Heart right ventricle (tissue), 16 donors: ENCODE measurements at places on chromosomes 16 and 17. TPM values are rescaled to one million over a fixed set of nuclear protein-coding genes. Genes with fewer than 3 reads are reported as not detected.

GRCh38 chr17:49901460-49902331 lies 53.8 kb upstream of the TAC4 start:
- DNase-seq = no peak

DNA sequence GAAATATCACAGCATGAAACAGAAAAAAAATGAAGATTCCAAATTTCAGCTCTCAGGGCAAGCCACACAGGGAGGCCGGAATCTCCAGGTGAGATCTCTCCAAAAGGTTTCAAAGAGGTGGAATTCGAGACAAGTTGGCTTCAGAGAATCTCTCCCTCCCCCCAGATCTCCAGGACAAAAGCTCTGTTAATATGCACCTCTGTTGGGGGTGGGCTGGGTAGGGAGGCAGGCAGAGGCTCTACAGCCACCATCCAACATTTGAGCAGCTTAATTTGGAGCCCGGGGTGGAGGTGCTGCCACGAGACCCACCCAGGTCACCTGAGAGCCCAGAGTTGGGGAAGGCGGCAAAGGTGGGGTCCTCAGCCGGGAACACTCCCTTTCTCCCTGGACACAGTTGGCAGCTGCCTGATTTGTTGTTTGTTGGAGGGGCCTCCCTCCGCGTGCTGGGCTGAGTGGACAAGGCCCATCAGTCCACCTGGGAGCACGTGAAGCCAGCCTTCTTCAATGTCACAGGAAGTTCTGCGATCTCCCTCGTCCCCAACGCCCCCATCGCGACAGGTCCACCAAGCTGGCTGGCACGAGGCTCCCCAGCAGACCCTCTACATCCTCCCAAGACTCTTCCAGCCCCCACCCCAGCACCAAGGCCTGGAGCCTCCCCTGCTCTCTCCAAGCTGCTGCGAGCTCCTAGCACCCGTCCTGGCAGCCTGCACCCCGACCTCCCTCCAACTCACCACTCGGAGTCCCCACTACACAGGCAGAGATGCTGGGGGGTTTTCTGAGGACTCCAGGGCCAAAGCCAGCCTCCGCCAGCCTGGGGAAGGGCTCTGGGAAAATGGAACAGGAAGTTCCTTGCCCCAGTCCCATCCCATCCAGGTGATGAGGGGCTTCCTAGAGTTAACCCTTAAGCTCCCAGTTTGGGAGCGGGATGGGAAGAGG lies at the start of gene ZSCAN10:
TSS of gene ZSCAN10 (minus strand) at position 836 of the 936 bp plus-strand sequence. CDS start 6,357 bp downstream, outside the sequence.
- DNase-seq = no peak

DNA sequence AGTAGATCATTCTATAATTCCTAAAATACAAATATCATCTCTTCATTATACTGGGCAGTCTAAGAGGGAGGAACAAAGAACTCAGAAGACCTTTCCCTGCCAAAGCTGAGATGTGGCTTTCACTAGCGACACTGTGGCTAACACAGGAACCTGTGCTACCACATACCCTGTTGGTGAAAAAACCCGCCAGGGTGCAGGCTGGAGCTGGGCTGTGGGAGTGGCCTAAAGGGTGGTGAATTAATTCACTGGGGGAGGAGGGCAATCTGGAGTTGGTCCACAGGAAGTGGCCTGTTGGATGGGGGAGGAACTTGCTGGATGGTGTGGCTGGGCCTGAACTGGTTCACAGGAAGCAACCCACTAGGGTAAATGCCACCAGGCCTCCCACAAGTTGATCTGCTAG lies 7.4 kb downstream of the ZNF594 start:
- DNase-seq = no peak

APOBR gene
- total RNA-seq = 0.87 TPM

- DNase-seq = no peak
Measured at GRCh38 chr17:77649717-77650211, 308.7 kb upstream of the TNRC6C start.

DNA sequence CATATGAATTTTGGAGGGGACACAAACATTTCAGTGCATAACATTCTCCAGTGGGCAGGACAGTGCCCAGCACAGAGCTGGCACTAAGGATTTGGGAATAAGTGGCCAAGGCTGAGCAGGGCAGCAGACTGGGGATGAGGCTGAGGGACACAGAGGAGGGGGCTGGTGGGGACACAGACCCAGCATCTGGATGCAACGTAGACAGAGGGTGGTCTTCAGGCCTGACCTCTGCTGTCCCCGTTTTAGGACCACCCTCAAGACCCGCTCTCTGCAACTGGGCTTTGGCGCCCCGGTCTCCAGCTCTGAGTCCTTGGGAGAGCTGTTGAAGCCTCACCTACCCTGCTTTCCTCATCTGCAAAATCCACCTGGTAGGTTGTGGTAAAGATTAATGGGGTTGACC lies 3.3 kb upstream of the PRSS33 start:
- DNase-seq = no peak

- DNase-seq = peak; percentile 21
Measured at GRCh38 chr17:51258756-51259563, 889 bp downstream of the MBTD1 start.
